Activated CD4-positive, CD25-positive, alpha-beta regulatory T cell (primary cell): ENCODE measurements at places on chromosomes 1 and 21.

DNA sequence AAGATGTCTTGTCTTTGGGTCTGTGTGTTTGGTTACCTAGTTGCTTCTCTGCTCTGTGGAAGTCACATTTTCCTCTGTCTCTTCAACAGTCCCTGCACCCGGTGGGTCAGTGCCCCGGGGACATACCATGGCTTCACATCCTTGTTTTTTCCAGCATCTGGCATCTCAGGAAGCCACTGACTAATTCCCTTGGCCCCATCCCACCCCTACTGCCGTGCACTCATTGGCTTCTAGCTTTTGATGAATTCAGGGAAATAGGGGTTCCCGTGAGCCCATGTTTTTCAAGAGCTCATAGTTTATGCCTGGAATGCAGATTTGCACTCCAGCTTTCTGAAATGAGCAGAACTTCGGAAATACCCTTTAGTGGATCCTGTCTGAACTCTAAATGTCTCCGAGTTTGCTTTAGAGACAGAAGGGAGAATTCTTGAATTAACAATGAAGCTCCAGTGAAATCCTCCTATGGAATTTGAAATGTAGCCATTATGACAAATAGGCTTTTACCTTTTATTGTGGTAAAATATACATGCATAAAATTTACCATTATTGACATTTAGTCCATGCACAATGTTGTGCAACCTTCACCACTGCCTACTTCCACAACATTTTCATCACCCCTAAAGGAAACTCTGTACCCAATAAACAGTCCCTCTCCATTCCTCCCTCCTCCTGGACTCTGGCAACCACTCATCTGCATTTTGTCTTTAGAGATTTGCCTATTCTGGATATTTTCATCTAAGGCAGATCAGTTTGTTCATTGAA, 67.5 kb downstream of the CLIC6 start:
- no peak for DNase-seq

DNA sequence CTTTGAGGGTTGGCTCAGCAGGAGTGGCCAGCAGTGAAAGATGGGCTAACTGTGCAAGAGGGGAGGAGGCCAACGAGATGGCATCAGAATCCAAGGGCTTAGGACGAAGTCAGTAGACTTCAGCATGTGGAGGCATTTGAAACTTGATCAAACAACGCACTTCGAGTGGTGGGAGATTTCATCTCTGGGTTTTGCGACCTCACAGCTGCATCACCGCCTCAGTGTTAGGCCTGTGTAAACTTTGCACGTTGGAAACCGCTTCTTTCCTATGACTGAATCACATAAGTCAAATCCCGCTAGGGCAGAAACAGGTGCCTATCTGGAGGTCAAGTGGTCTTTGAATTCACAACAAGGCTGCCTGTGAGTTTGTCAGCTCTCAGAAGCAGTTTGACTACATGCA, 17.8 kb downstream of the TFF3 start:
- no peak for DNase-seq

GRCh38 chr21:34797201-34797525, 128.4 kb downstream of the CLIC6 start:
- no peak for DNase-seq

DNA sequence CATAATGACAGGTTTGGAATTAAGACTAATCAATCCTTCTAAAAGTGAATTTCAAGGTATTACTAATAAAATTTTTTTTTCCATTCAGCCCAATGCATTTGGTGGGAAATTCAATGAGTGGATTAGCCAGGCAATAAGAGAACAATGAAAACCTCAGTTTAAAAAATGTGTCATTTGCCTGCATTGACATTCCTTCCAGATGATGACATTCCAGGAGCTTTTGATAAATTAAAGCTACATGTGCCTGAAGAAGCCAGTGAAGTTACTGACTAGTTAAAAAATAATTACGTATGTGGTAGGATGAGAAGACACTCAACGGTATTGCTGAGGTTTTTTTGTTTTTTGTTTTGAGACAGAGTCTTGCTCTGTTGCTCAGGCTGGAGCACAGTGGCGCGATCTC, 37.9 kb upstream of the RC3H1 start:
- DNase-seq = no peak

DNA sequence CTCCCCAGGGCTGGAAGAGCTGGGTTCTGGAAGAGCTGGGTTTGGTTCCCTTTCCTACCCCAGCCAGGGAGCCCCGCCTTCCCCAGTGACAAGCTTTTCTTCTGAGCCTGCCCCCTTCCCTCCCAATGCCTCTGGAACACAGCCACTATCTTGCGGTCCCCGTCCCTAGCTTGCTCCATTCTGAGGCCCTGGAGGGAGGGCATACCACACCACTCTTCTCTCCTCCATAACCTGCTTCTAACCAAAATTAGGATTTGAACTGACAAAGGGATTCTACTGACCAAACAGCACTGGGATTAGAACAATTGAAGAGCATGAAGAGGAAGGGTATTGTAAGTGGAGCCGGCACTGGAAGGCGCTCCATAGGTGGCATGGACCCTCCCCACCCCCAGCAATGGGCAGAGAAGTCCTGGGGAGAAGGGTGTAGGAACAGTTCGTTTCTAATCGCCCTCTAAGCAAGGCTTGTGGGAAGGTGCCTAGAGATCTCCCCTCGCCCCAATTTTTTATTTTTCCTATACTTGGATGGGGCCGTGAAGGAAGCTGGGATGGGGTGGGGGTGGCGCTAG, 690 bp downstream of the C1orf216 start:
- no peak for DNase-seq

DNA sequence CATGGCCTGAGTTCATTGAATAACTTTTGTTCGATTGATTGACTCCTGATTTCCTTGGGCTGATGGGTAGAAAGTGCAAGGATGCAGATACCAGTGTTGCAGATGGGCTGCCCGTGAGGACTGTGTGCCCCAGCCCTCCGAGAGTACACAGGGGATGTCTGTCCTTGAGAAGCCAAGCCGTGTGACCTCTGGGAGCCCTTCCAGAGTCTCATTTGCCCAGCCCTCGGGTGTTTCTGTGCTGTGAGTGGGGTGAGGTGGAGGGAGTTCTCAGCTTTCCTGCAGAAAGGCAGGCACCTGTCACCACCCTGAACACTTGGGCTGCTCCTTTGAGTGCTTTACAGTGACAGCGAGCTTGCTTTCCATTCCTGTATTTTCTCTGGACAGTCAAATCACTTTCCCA, 96.4 kb upstream of the CACNA1E start:
- DNase-seq = no peak

DNA sequence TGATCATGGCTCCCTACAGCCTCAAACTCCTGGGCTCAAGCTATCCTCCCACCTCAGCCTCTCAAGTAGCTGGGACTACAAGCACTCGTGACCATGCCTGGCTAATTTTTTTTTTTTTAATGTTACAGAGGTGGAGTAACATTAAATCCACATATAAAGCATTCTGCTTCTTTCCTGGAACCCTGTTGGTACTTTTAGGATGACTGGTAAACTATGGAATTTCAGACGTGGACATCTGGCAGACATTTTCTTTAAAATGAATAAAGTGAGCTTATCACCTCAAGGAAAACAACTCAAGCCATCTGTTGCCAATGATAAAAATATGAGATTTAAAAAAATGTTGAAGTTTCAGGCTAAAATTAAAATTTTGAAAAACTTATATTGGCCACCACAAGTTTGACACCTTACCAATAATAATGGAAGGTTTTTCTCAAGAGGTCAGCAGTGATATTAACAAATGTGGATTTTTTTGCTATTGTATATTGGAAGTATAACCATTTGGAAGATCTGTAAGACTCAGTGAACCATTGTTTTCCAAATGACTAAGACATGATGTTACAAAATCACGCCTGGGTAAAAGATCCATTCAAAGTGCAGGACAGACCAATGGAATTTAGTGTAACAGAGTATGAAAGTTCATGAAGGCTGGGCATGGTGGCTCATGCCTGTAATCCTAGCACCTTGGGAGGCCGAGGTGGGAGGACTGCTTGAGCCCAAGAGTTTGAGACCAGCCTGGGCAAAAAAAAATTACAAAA, 52.7 kb upstream of the EIF4G3 start:
- no peak for DNase-seq

DNA sequence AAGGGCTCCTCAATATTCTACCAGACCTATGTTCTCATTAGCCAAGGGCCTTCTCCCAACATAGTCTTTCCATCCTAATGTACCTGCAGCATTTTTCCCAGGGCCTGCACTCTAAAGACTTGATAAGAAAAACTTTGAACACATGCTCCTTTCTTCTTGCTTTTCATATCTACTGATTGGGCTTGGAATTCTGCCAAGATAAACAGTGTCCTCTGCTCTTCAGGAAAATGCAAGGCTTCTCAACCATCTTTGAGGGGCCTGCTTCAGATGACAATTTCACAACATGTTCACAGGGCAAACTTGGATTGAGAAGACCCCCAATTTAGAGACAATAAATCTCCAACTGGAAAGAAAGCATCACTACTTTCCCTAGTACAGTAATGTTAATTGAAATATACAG, 25.8 kb upstream of the PPT1 start:
- DNase-seq = no peak

DNA sequence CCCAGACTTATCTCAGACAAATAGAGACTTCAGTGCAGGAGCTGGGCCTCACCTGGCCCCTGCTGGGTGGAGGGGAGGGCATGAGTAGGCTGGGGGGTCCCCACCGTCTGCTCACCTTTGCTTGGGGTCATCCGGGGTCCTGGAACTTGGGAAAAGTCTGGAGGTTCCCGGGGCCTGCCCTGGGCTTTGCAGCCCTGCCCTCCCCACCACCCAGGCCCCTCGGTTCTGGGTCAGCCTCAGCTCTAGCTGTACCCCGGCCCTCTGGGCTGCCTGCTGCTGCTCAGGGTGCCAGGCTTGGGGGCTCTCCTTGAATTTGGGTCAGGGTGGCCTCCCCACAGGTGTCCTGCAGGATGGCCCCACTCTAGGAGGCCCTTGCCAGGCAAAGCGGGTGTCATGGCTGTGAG, 2.4 kb upstream of the TMEM52 start:
- no peak for DNase-seq

- DNase-seq = no peak
Measured at GRCh38 chr1:31924839-31925238, 13.3 kb downstream of the PTP4A2 start.

DNA sequence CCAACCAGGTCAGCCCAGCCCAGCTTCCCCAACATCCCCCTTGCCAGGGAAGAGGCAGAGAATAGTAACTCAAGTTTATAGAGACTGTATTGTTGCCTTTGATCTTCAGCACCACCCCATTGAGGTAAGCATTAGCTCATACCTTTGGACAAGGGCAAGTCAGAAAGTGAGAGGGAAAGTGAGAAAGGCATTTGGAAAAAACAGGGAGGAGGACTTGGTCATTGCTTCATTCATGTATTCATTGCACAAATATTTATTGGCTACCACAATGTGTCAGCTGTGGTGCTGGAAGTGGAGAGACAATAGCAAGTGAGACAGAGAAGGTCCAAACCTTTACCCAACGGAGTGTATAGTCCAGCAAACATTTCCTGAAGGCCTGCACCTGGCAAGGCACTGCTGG, 561.2 kb downstream of the KIF26B start:
- DNase-seq = no peak

- no peak for DNase-seq
Measured at GRCh38 chr1:7388488-7389185, 382.5 kb upstream of the VAMP3 start.

DNA sequence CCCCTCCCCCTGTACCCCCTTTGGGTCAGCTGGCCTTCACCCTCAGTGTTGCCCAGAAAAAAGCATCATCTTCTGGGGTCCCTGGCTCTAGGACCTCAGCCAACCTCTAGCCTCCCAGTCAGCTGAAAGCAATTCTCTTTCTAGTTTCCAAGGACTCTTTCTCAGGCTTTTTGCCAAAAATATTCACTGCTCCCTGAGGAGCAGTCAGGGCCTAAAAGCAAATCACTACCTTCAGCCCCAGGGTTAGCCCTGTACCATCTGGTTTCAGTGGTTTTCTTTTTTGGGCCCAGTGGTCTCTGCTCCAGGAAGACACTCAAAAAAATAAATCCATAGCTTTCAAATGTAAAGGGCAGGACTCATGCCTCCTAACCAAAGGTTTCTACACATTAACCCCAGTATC, 3.1 kb upstream of the LMOD1 start:
- no peak for DNase-seq

DNA sequence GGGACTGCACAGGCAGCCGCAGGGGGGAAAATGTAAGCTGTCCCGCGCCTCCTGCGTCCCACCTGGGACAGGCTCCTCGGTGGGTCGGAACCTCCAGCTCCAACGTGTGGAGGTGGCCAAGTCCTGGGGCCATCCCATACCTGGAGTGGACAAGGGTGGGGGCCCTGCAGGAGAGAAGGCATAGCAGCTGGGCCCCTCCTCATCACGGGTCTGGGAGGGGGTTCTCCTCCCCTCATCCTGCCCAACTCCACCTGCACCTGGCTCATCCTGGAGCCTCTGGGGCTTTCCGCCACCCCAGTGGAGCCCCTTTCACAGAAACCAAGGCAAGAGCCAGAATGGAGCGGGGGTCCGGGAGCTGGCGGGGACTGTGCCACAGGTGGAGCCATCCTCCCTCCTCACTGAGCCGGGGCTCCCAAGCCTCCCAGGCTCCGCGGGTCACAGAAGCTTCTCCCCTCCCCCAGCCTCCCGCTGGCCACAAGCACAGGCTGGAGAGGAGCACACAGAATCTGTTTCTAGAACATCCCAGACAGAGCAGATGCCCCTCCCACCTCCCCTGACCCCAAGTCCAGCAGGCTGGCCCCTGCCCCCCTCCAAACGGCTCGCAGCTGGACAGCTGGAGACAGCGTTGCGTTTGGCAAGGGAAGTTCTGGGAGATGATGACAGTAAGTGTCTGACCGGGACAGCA, 65.8 kb downstream of the MEGF6 start:
- DNase-seq = no peak

GRCh38 chr1:64983110-64983509, 16.8 kb upstream of the JAK1 start:
- DNase-seq = no peak

- DNase-seq = no peak
Measured at GRCh38 chr1:189357317-189357716, 1120.3 kb downstream of the BRINP3 start.

DNA sequence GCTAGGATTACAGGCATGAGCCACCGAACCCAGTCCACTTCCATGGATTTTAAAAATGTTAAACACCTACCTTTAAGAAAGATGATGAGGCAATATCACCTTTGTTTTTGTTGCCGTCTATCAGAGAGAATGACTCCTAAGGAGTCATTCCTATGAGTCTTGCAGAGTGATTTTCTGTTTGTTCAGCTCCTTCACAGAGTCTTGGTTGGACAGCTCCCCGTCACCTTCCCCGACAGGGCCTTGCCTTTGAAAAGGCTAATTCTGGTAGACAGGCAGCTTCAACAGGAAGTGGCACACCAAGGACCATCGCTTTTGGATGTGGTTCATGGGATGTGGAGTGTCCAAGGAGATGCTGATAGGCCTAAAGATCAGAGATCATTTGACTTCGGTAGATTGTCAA, 17.5 kb downstream of the ZBTB18 start:
- no peak for DNase-seq

DNA sequence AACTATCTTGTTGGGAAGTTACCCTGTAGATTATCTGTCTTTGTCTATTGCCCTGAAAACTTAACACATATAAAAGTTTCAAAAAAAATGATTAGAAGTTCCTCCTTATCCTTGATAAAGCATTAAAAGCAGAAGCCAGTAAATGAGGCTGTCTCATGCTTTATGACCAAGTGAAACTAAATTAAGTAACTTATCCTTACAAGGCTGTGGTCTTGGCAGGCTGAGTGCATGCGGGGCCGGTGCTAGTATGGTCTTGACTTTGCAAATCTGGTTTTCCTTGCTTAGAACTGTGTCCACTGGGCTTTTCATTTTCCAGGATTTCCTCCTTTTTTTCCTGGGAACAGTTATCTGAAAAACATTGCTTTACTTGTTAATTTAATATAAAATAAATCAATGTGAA, 43.1 kb downstream of the PCNX2 start:
- DNase-seq = no peak
